Activated CD8-positive, alpha-beta memory T cell treated with anti-CD3 and anti-CD28 coated beads for 36 hours (primary cell): ENCODE measurements at places on chromosomes 16 and 17. TPM values are rescaled to one million over a fixed set of nuclear protein-coding genes. Genes with fewer than 3 reads are reported as not detected.

TBC1D3I gene
- 0.44 TPM for total RNA-seq

ASGR2 gene
- total RNA-seq: not detected

RAMP2 gene
- total RNA-seq: not detected

CA5A gene
- total RNA-seq: not detected

LRRC37A gene
- 1.0 TPM for total RNA-seq

CENPV gene
- total RNA-seq: 81.8 TPM

CCL7 gene
- total RNA-seq: not detected

CXCL16 gene
- 1.6 TPM for total RNA-seq

SERPINF2 gene
- 0.19 TPM for total RNA-seq

PPP1R27 gene
- total RNA-seq: not detected

ASIC2 gene
- not detected for total RNA-seq

ZNF287 gene
- 7.1 TPM for total RNA-seq

FN3KRP gene
- total RNA-seq: 41.4 TPM

DDX19B gene
- total RNA-seq: 38.1 TPM

FN3K gene
- 1.8 TPM for total RNA-seq

USH1G gene
- total RNA-seq: not detected

CCL11 gene
- total RNA-seq: not detected

TMEM95 gene
- total RNA-seq: not detected

ALOXE3 gene
- total RNA-seq: 0.19 TPM

CMTM1 gene
- 8.1 TPM for total RNA-seq

ZFPM1 gene
- 14.7 TPM for total RNA-seq

KRTAP9-2 gene
- total RNA-seq: not detected
